M059J (cell line): ENCODE measurements at places on chromosomes 1 and 21. TPM values are rescaled to one million over a fixed set of nuclear protein-coding genes. Genes with fewer than 3 reads are reported as not detected.

RGS18 gene
- not detected in 2 replicates for total RNA-seq

DNA sequence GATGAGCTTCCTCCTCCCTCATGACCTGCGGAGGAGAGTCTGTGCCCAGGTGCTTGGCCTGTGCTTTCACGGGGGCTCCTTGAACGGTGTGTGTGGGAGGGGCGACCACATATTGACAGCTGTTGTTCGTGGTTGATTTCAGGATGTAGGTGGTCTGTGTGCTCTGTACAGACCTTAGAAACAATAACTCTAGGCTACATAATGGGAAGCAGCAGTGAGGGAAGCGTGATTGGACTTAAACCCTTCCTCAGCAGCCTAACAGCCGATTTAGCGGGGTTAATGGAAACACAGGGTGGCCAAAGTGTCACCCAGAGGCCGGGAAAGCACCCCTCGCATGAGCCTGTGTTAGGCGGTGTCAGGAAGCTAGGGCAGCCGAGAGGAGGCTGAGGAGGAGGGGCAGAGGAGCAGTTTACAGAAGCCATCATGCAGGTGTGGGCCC lies 56.0 kb downstream of the TBCE start:
- DNase-seq: no peak

- DNase-seq: no peak
Measured at GRCh38 chr1:38151399-38151798, 104.8 kb upstream of the POU3F1 start.

DNA sequence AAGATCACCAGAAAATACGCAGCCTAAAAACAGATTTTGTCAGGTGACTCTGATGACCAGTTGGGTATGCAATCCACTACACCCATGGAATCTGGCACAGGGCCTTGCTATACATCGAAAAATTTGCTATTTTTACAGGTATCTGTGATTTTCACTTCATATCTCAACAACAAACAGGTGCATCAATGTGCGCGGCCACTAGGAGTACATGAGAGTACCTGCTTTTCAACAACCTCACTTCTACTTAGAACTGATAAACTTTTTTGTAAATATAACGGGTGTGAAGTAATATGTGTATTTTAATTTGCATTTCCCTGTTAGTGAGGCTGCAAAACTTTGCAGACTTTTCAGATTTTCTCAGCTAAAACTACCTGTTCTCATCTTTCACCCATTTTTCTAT lies 80.8 kb downstream of the SLC45A1 start:
- DNase-seq: no peak

DNA sequence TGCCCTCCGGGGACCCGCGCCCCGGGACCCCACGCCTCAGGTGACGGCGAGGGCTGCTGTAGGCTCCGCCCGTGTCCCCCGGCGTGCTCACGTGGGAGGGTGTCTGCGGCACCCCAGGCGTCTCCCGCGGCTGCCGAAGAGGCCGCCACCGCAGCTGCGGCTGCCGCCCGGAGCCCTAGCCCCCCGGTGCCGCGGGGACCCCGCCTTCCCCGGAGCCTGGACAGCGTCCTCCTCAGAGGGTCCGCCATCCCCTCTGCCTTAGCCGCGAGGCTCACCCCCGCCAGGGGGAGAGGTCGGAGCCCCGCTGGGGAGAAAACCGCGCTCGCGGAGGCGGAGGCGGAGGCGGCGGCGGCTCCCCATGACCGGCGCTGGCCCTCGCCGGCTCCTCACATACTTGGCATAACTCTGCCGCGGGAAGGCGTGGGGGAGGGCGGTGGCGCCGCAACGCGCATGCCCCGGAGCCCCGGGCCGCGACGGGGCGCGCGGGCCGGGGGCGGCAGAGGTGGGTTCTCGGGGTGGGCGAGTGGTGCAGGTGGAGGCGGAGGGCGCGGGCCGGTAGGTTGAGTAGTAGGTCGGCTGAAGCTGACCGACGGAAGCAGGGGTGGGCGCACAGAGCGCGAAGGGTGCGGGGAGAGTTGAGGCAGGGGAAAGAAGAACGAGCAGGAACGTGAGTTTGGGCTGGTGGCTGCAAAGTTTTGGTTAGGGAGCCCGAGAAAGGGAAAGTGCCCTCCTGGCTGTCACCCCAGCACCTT lies 700 bp upstream of the SYDE2 start:
- peak; percentile 74 for DNase-seq

DNA sequence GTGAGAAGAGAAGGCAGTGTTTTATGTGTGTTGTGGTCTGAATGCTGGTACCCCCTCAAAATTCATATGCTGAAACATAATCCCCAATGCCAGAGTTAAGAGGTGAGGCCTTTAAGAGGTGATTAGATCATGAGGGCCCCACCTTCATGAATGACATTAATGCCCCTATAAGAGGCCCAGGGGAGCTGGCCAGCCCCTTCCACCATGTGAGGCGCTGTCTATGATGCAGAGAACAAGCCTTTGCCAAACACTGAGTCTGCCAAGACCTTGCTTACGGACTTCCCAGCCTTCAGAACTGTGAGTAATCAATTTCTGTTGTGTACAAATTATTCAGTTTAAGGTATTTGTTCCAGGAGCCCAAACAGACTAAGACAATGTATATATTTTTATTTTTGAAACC lies 20.2 kb downstream of the CAPZB start:
- DNase-seq: no peak
